ENCODE measurements at places on chromosomes 11 and 22.

GRCh38 chr22:47596176-47596690 lies 833.8 kb downstream of the TBC1D22A start:
- DNase-seq: no peak

- DNase-seq: no peak
Observed at GRCh38 chr11:10743354-10744000, 7.6 kb upstream of the CTR9 start.

- DNase-seq: no peak
Observed at GRCh38 chr11:7272373-7272772, 20.7 kb downstream of the SYT9 start.

GRCh38 chr11:61025821-61026120 lies 54.3 kb downstream of the CD6 start:
- no peak for DNase-seq

DNA sequence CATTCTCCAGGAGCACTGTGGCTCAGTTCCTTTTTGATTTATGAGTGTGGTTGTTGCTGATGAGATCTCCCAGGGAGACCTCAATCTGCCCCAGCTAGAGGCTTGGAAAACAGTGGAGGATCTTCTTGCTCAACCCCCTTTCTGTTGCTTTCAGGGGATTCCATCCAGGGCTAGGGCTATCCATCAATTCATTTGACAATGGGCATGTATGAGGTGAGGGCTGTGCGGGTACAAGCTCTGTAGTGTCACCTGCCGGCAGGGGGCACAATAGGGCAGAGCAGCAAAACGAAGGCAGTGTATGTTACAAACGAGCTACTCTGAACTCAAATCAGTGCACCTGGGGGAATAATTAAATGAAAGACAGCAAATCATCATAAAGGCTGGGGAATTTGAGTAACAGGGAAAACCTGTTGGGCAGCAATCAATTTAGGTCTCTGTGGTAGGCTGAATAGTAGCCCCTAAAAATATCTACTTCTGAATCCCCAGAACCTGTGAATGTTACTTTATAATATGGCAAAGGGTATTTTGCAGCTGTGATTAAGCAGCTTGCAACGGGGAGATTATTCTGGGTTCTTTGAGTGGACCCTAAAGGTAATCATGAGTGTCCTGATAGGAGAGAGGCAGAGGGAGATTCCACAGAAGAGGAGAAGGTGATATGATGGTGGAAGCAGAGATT lies 170.3 kb upstream of the ZBED5 start:
- DNase-seq: no peak

DNA sequence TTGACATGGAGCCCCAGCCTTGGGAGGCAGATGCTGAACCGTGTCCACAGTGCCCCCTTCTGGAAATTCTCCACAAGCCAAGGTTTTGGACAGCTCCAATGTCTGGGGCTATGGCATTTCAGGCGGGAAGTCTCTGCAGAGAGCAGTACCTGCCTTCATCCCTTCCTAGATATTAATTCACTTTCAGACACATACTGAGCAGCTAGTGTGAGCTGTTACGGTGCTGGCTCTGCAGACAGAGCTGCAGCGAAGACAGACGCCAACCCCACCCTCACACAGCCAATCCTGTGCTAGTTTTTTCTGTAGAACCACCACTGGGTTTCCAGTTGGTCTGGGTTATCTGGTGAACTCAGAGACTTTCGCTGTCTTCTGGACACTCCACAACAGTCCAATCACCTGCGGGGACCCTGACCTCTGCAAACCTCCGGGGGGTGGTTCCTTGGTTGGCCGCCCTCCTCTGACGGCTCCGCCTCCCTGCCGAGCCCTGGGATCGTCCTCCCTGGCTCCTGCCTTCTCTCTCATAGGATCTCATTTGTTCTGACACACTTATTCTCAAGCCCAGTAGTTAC lies 9.1 kb downstream of the LMF2 start:
- DNase-seq: no peak

DNA sequence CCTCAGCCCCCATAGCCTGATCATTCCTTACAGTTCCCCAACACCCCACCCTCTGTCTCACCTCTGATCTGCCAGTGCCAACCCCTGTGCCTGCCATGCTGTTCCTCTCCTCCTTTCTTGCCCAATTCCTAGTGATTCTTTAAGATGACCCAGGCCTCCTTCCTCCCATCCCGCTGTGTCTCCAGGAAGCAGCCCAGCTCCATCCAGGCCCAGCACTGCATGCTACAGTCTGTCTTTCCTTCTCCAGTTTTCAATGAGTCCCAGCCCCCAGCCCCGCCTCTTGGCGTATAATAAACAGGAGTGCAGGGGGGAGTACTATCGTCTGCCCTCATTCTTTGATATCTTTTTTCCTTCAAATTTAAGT lies 12.3 kb downstream of the LTBP3 start:
- DNase-seq: no peak

All from amniotic stem cell (primary cell).